ENCODE measurements at places on chromosomes 2 and 18.
A peak's percentile ranks its signal among the peaks of the same experiment; 100 is the strongest.

DNA sequence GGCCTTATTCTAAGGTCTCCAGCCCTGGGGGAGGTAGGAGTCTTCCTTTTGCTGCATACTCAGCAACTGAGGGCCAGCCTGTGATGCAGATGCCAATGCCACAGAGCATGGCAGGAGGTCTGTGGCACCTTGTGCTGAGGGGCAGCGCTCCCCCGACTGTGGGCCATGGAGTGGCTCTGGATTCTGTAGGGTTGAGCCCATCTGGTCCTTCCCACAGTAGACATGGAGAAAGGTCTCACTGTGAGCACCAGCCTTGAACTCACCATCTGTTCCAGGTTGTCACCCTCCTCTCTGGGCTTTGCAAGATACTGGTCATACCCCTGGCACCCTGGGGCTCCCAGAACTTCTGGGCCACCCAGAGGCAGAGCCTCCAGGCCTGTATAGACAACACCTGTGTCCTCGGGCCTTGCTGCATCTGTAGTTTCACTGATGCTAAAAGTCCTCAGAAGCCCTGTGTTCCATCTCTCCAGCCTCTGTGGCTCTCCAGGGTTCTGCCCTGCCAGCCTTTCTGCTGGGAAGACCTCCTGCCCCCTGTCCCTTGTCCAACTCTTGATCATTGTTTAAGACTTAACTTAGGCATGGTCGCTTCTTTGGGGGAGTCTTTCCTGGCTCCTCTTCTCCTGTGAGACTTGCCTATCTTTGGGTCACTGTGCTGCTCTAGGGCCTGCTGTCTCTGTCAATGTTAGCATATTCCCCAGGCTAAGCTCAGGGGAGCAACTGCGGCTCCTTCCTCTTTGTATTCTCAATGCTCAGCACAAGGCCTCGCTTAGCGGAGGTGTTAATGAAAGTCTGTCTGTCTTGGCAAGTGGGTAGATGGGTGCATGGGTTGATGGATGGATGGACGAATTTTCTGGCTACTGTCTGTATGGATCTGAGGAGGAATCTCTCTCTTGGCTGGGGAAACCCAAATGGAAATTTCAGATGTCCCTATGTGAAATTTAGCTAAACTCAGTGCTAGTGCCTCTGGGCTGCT lies 160.9 kb downstream of the DYSF start:
- peak; percentile 14 for DNase-seq

GRCh38 chr2:69966496-69966895 lies 5.1 kb upstream of the ASPRV1 start:
- DNase-seq: no peak

GRCh38 chr2:11343650-11344341 lies 640 bp downstream of the ROCK2 start:
- peak; percentile 39 for DNase-seq

- DNase-seq: no peak
Measured at GRCh38 chr2:26609839-26610277, 31.3 kb downstream of the CIB4 start.

Data from 8988T (cell line).